BE2C (cell line): ENCODE measurements at places on chromosomes 4 and X.

GRCh38 chrX:96721354-96721753 is 36.7 kb downstream of the DIAPH2 start:
- no peak for DNase-seq

GRCh38 chrX:119617517-119618164 is 11.4 kb upstream of the NKRF start:
- no peak for DNase-seq

DNA sequence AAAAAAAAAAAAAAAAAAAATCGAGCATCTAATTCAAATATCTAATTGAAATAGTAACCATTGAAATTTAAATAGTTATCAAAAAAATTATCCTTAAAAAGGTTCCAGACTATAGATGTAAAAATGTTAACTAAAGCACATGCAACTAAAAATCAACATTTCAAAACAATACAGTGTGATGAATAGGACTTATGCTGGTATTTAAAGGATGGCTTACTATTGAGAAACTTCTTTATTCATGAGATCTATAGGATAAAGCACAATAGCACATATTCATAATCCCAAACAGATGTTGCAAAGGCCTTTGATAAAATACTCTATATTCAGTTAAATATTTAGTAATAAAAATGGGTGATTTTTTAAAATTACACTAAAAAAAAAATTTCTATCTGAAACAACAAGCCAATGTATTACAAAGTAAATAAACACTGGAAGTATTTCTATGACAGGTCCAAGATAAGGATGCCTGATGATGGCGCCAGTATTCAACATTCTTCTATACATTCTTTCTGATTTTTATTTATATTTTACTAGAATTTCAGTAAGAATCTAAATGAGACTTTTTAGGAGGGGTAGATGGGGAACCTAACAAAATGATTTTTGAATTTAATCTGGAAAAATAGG is 26.3 kb downstream of the DCLK2 start:
- DNase-seq: no peak

DNA sequence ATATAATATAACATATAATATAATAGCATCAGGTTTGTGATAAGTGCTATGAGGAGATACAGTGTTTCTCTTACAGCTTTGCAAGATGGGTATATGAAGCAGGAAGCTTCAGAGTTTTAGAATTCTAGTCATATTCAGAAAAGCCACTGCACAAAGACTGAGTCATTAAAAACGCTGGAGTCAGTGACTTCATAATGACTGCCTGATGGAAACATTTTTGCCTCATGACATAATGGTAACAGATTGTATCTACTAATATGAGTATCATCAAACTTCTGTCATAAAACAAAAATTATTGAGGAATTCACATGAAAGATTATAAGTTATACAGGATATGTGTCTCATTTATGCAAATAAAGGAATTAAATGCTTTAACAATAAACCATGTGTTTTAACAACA is 46.8 kb downstream of the EPHA5 start:
- DNase-seq: no peak

DNA sequence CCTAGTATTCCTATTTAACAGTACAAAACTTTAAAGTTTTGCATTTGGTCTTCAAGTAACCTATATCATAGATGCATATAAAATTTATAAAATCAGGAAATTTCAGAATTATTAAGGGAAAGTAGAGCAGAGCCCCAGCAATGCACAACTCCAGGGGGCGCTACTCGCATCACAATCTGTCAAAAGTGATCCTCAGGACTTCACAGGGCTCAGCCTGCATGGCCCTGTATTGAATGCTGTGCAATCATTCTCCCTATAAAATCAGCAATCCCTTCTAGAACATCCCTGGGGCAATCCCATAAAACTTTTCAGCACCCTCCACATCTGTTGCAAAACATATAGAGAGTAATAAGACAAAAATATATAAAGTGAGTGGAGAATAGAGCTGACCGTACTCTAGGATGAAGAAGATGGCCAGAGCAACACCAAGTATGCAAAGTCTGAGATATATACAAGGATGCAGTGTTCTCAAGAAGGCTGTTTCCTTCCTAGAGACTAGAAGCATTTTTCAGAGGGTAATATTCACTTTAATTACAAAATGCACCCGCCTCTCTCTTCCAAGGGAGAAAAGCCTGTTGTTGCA is 12.5 kb upstream of the PPARGC1A start:
- DNase-seq: no peak

DNA sequence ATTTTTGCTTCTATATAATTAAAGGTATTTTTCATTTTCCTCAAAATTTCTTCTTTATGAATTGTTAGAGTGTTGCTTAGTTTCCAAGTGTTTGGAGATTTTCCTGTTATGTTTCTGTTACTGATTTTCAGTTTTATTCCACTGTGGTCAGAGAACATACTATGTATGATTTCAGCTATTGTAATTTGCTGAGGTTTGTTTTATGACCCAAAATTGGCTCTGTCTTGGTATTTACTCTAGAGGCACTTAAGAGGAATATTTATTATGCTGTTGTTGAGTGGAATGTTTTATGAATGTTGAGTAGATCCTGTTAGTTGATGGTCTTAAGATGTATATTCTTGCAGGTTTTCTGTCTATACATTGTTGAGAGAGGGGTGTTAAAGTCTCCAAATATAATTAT is 263.5 kb downstream of the PABPC4L start:
- DNase-seq: no peak

DNA sequence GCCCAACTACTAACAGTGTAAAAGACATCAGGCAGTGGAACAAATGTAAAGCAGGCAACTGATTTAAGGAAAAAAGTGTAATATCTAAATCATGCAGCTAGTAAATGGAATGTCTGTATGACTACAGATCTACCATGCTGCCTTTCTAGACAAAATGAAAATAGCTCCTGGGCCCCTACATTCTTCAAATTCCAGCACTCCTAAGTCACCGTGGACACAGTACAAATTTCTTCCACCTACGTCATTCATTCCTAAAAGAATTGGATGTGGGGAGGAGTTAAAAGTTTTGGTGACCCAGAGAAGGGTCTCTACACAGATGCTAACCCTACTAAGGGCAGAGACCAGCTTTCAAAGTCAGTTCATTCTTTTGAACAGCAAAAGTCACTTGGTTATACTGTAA is 137.2 kb upstream of the ARHGEF9 start:
- DNase-seq: no peak

DNA sequence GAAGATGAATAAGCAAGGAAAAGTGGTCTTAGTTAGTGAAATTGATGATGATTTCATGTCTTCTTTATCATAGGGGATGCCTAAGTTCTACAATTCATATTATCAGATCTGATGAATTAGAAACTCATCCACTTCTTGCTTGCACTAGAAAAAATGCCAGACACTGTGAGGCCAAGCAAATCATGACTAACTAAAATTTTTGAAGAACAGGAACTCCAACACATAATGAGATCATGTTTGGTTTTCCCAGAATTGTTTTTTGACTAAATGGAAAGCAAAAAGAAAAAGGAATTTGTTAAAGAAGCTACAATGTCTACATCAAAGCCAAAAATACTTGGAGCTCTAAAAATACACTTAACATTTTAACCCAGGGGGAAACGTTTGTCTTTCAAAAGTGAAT is 120.4 kb downstream of the ARSF start:
- DNase-seq: no peak

DNA sequence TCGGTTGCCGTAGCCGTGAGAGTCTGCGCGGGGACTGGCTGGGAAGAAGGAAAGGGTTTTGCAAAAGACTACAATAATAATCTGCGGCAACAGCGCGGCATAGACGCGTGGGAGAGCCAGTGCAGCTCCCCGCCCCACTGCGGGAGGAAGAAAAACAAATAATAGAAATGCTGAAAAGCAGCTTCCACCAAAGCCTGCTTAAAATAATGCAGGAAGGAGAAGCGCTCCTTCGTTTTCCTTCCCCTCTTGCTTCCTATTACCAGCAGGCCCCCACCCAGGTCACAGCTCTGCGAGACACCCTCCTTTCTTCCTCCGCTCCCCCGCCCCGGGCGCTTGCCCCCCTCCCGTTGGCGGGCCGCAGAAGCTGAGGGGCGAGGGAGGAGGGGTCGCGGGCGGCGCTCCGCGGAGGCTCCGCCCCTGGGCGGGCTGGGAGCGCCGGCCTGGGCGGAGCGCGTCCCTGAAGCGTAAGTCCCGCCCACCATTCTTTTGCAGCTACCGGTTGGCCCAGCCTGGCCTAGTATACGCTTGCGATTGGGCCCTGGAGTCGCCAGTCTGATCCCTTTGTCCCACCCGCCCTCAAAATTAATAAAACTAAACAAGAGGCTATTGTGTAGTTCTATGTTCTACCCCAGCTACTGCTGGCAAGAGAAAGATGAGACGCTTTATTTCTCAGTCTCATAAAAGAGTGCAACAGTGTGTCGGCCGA is 636 bp upstream of the AMOT start:
- peak; percentile 84 for DNase-seq

DNA sequence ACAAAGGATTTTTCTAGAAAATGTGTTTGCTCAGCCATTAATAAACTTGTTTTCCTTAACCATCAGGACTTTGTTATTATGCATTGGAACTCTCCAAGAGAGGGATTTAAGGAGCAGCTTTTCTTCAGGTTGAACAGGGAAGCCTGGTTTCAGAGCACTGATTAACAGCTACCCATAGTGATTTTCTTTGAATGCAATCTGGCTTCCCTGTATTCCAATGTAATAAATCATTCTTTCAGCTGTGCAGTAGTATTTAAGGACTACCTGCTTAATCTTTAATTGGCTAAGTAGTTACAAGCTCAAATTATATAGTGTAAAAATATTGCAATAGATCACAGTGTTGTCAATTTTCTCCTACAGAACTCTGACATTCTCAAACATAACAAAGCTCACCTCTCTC is 77.5 kb downstream of the TMEM156 start:
- DNase-seq: no peak

GRCh38 chrX:41351923-41352322 is 18.0 kb downstream of the DDX3X start:
- no peak for DNase-seq

- DNase-seq: peak; percentile 82
These were observed 1.4 kb upstream of the DOK7 start for GRCh38 chr4:3461515-3462291.

DNA sequence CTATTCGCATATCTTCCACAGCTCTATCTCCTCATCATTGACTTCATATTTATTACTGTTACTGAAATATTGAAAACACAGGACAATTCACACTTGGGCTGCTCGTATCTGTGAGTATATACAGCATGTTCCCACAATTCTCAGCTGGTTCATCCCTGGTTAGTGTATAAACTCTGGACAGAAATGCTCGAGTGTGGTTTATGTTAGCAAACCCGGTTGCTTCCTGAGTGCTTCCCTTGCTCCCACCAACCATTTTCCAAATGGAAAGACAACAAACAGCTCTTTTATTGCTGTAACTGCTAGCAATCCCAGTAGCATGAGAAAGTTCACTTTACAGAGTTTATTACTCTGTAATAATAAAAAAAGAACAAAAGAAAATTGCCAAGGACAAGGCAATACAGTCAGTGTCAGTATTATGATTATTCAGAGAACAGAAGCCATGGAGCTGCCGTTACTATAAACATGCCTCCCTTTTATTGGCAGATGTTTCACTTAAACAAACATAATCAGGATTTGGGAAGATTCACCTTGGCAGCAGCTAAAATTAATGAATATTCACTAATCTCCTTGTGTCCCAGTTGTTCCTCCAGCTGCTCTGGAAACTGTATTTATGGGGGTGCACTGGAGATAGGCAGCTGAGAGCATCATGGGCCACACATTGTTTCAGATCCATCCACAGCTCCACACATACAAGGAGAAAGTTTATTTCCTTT is 134.1 kb upstream of the GUCY1A1 start:
- no peak for DNase-seq

DNA sequence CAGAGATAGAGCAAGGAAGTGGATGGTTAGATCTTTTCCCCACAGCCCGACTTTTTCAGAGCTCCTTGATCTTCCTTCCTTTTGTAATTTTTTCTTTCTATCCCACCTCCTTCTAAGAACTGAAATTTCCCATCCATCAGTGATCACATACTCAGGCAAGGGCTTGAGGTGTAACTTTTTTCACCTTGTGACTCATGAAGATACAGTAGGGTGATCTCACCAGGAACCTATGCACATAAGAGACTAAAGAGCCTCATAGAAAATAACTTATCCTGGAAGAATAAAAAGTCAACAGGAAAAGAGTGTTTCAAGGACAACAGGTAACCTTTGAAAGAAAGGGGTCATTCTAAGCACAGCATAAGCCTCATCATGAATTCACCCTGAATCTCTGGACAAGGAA is 131.2 kb upstream of the HCCS start:
- DNase-seq: no peak

GRCh38 chrX:136816975-136817374 is 36.2 kb upstream of the ARHGEF6 start:
- DNase-seq: no peak

DNA sequence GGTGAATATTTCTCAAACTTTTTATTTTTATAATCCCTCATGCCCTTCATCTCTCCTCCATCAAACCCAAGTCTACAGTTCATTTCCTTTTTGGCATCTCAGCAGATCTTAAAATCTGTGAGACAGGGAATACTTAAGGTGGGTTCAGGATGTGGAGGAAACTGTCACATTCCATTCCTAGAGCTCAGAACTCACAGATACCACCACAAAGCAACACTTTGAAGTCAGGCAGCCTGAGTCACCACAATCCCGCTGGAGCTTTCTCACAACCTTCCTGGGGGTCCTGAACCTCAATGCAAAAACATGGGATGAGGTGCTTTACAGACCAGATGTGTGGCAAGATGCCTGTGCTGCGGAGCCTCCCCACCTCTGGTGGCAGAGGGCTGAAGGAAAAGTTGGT is 63.2 kb downstream of the HHIP start:
- DNase-seq: no peak

DNA sequence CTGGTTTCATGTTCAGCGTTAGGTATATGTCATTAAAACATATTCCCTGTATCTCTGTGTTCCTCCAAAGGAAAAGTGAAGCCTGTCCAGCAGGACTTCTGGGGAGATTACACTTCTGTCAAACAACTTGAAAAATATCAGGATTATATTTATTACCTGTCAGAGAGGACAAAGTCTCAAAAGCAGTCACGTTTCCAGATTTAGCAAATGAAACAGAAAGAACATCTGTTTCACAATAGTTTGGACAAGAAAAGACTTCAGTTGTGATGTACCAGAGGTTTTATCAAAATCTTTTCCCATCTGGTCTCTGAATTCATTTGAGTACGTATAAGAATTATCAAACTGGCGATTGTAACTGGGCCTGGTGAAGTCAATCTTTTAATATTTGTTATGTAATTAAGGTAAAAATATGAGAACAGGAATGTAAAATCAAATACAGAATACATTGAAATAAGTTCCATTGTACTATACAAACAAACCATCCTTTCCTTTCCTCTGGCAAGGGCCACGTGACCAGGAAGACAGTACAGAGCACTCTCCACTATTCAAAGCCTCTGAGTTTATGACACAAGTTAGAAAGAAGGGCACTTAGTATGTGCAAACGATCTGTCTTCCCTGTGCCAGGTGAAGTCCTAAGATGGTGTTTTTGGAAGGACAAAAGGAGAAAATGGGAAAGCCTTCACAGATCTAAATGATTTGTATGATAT is 3.2 kb downstream of the CASP3 start:
- DNase-seq: no peak
